D721Med (cell line): ENCODE measurements at places on chromosomes 7 and 10.

DNA sequence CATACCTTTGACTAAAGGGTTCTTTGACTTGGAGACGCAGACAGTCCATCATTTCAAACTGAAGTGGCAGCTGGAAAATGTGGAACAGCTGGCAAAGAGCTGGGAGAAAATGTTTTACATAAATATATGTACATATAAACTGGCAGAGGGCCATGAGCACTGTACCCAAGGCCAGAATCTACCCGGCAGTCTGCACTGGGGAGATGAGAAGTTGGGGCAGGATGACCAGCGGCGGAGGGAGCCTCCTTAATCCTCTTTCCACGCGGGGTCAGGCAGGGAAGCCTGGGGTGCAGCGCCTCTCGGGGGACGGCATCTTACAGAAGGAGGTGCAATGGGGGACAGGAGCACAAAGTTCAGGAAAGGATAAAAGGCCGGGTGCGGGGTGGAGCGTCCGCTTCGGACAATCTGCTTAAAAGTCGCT lies 1.3 kb downstream of the GLI3 start:
- no peak for DNase-seq

DNA sequence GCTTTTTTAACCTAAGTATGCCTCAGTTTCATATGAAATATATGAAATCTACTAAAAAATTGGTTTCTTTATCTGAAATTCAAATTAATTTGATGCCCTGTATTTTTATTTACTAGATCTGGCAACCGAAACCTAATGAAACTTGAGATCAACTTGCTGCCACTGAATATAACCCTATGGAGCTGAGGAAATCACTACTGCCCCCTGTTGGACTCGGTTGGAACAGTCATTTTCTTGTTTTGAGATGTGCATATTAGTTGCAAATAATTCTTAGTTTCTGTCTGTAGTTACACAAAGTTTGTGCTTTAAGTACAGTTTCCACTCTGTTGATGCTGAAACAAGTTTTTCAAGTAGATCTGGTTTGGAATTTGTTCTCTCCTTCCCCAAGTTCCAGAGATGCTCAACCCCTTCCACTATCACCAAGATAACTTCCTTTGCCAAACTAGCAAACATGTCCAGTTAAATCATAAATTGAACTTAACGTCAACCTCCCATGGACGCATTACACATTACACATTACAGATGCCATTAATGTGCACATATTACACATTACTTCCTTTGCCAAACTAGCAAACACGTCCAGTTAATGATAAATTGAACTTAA lies 22.2 kb upstream of the EXOC4 start:
- DNase-seq, result no peak

DNA sequence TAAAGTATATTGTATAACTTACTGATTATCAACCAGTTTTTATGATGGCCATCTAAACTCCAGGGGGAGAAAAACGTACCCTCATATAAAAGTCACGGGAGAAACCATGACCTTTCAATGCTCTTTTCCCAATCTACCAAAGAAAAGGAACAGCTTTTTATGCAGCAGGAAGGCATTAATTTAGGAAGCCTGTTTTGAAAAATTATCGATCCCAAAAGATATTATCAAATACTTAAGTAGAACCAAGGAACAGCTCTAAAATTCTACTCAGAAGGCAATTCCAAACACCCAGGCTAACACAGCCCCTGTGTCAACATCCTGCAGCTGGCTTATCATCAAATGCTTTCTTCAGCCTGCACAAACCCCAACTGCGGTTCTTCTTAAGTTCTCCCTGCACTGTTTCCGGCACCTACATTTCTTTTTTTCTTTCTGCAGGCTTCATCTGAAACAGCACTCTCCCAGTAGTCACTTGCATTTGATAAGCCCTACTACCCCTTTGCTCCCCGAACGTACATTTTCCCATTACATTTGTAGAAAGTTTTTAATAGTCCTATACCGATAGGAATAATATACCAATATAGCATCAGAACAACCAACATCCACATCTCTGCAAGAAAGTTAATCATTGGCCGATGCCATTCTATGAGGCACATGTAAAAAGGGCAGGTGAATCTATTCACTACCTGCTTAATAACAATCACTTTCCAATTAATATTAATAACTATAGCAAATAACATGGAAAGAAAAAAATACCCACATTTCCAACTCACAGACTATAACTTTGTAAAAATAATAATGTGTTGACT lies 47.9 kb downstream of the PIP4K2A start:
- no peak for DNase-seq

- no peak for DNase-seq
These were observed 69.4 kb downstream of the CCSER2 start for GRCh38 chr10:84397735-84398144.

DNA sequence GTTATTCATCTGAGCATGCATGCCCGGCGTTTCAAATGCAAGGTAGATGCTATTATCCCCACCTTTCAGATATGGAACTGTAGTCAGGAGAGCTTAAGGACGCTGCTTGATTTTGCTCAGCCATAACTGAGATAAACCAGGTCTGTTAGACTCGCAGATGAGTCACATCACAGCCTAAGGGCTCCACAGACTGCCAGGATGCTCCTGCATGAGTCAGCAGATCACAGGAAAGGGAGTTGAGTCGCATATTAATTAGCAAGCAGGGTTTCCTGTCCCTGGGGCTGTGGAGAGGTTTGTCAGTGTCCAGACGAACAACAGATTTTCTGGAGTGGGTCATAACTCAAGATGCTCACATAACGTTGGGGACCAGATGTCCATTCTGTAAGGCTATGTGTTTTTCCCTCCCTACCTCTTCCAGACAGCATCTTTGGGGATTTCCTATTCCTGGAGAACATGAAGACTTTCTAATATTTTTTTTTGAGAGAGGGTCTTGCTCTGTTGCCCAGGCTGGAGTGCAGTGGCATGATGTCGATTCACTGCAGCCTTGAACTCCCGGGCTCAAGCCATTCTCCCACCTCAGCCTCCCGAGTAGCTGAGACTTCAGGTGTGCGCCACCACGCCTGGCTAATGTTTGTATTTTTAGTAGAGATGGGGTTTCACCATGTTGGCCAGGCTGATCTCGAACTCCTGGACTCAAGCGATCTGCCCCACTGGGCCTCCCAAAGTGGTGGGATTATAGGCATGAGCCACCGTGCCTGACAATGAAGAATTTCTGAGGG lies 36.7 kb downstream of the PFKFB3 start:
- DNase-seq, result no peak

DNA sequence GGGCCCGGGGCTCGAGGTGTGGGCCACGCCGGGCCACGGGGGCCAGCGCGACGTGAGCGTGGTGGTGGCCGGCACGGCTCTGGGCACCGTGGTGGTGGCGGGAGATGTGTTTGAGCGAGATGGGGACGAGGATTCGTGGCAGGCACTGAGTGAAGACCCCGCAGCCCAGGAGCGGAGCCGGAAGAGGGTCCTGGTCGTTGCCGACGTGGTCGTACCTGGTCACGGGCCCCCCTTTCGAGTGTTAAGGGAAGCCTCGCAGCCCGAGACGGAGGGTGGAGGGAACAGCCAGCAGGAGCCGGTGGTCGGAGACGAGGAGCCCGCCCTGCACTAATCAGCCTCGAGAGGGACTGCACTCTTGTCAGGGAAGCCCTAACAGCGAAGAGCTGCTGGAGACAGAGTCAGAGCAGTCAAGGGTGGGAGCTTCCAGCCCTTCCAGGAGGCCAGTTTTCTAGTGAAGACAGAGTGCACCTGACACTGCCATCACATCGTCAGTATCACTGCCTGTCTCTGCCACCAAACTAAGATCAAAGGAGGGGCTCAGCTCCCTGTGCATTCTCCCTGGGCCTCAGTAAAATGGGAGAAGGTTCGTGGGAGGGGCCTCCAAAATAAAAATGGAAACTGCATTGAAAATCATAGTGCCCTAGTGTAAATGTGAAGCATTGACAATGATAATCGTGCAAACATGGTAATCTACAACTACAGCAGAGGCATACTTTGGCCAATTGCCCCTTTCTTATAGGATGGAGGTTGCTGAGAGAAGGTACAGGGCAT lies 1.3 kb downstream of the MBLAC1 start:
- DNase-seq, result no peak

DNA sequence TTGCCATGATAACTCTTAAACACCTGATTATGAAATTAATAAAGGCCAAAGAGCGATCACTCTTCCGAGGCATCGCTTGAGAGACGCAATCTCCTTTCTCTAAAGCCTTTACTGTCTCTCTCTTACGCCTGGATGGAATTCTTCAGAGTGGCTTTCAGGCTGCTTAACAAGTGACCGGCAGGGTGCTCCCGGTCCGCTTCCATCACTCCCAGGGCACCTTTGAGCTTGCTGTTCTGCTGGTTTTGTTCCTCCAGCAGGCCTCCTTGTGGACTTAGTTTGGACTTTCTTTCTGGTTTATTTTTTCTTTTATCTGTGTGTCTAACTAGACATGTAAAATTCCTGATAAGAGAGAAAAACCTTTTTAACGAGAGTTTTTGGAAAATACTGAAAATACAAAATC lies 60.9 kb downstream of the MRPL32 start:
- no peak for DNase-seq

- DNase-seq, result no peak
These were observed 55.5 kb downstream of the ZNF783 start for GRCh38 chr7:149317496-149317895.

DNA sequence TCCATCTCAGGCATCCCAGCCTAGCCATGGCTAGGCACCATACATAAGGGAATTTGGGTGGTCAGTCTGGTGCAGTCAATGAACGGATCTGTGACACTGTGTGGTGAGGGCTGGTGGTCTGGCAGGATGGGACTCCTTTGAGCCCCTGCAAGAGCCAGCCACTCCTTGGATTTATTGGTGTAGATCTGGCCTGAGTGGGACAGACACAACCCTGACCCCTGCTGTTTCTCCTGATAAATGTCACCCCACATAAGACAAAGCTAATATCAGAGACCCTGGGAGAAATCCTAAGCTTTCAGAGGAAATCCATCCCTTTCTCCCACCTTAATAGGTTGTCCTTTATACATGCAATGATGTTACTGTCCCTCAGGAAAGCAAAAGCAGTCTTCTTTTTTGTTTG lies 2.3 kb downstream of the FBXO24 start:
- DNase-seq, result no peak

GRCh38 chr7:155733582-155734444 lies 78.5 kb downstream of the SHH start:
- no peak for DNase-seq

GRCh38 chr10:124688889-124689670 lies 55.1 kb downstream of the FAM53B start:
- no peak for DNase-seq

- no peak for DNase-seq
These were observed 48.8 kb downstream of the SEMA3C start for GRCh38 chr7:80869821-80870751.

DNA sequence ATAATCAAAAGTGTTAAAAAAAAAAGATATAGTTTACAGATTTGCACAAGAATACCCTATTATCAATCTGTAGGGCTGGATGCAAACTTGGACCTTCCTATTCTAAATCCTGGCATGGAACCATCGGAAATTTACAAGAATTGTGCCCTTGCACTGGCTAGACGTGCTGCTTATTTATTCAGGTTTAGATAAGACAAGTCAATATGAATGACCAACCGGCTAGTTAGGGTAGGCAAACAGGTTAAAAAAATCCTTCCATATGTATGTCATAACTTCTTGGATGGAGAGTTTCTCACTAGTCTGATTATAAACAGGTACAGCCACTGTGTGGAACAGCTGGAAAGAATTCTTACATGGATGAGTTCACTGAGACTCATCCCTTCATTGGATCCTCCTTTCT lies 41.4 kb downstream of the PKD1L1 start:
- no peak for DNase-seq

DNA sequence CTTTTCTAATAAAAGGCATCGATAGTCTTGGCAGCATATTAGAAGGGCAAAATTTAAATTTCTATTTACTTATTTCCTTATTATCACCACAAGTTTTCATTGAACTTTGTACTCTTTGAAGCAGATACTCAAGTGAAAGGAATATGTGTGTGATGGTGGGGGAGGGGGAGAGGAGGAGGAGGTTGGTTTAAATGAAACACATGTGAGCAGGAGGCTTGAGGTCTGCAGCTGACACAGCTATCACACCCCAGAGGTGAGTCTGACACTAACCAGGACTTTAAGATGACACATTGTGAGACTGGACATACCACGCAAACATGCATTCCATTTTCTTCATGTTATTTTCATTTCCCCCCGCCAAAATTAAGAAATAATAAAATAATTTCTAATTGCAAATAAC lies 63.3 kb downstream of the CTTNBP2 start:
- DNase-seq, result no peak

GRCh38 chr7:100071018-100071723 lies 10.4 kb downstream of the ZNF3 start:
- no peak for DNase-seq

DNA sequence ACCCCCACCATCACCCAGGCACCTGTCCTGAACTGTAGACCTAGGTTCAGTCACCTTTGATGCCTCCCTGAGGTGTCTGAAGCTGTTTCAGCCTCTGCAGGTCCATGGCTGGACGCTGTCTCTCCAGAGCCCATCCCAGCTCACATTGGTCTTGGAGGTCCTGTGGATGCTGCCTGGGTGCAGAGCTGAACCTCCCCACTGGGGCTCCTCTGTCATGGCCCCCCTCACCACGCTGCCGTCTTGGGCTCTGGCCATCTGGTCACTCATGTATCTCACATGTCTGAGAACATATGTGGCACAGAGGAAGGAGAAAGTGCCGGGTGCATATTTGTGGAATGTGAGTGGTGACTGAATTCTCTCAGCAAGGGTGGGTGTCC lies 108.9 kb downstream of the NKX6-2 start:
- DNase-seq, result no peak
